Non-pigmented ciliary epithelial cell (primary cell): ENCODE measurements at places on chromosomes 6 and 20.

- DNase-seq: no peak
These were observed 80.5 kb downstream of the SNX5 start for GRCh38 chr20:17888044-17888443.

DNA sequence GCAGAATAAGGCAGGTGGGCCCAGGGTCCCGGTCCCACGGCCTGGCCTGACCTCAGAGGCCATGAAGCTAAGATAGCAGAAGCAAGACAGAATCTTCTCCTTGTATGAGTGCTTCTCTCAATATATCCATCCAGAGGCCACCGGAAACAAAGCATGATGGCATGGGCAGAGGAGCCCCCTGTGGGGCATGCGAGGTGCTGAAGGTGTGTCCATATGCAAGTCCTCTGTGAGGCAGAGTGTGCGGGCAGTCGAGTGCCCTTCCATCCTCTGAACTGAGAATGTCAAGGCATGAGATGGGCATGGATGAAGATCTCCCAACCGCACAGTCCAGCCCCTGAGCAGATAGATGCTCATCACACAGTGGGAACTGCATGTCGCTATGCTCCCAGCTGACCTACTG, 9.8 kb upstream of the GGTLC1 start:
- DNase-seq: no peak

DNA sequence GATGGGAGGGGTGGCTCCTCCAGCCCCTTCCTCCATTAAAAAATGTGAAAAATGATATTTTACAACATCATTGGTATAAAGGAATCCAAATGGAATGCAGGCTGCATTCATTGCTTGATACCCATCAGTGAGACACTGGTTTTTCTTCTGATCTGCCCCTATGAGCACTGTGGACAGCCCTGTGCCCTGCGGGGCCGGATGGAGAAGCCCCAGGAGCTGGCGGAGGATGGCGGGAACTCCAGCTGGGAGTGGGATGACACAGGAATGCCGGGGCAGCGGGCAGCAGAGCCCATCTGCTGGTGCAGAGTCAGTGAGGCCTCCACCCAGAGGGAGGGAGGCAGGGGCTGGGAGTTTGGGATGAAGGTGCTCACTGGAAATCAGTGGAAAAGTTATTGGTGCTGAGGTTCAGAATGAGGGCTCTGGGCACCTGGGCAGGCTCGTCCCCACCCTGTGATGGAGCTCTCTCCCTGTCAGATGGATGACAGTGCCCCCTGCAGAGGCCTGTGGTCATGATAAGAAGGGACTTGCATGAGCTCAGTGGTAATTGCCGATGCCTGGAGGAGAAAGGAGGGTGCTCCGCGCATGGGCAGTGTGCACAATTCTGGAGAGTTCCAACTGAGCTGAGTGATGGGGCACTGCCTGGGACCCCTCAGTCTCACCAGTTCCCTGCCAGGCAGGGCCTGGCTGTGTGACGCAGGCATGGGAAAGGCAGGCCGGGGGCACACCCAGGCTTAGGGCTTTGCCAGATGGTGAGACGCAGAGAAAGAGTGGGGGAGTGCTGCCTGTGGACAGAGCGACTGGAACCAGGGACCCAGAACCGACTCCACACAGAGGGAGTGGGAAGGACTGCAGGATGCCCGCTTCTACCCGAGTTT, 23.2 kb downstream of the CTCFL start:
- no peak for DNase-seq

DNA sequence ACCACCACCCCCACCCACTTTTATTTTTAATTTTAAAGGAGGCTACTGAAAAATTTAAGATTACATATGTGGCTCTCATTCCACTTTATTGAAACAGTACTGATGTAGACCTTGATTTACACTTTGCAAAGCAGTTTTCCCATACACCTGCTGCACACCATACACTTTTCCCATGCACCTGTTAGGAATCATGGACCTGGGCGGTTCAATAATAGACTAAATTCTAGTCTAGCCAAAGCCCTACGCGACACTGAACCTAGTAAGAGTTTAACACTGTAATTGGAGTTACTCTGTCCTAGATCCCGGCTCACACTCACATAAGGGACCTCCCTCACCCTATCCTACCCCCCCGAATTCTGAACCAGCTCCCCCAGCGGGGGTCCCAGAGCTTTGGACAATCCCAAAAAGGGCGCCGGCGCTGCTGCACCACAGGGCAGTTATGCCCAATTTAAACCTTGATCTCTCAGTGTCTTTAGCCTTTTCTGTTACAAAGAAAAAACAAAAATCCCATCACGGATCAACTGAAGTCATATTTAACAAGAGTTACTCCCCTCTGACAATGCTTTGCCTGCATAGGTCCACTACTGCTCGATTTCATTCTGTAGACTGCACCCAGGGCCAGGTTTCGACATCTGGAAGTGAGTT, 2.4 kb upstream of the GCLC start:
- DNase-seq: no peak

- DNase-seq: no peak
These were observed 88.4 kb downstream of the ASXL1 start for GRCh38 chr20:32446301-32447100.

- DNase-seq: no peak
These were observed 70.1 kb upstream of the IRAK1BP1 start for GRCh38 chr6:78797270-78797669.

DNA sequence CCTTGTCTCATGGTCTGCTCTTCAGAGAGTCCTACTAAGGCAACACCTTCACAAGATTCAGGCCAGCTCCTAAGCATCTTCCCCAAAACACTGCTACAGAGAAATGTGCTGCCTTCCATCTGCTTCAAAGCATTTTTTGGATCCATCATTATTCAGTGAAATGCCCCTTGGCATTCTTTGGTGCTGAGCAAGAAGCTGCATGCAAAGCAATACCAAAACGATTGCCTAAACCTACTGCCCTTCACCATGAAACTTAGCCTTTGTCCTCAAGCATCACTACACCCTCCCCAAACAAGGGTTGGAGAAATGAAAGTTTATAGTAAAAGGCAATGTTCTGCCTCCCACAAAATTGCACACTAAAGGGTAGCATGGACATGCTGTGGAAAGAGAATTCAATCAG, 93.5 kb downstream of the SNAP25 start:
- DNase-seq: no peak

DNA sequence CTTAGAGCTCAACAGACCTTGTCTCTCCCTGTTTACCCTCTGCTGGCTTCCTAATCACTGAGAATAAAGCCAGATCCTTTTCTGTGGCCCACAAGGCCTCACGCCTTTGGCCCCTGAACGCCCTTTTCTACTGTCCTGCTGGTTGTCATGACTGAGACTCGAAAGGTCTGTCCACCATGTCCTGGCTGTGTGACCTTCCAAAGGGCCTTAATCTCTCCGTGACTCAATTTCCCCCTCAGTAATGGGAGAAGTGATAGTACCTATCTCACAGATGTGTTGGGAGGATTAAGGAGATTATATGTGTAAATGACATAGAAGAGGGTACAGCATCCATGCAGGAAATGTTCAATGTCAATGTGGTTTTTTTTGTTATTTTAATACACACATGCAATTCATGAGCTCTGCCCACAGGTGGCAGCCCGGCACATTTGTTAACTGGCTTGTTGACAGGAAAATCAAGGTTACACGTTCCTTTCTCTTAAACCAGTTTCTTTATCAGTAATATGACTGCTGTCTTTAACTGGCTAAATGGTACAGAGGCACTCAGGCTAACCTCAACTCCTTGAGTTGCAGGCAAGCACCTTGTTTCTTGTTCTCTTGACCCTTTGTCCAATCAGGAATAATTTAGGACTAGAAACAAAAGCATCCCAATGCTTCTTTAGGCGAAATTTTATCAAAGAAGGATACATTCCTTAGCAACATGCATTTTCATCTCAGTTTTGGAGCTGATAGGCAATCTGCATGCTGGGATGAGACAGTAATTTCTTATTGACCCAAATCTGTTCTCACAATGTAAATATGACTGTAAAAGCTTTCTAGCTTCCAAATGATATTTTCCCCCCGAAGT, 16.6 kb downstream of the SLC22A1 start:
- DNase-seq: peak; percentile 37

- DNase-seq: no peak
These were observed 62.6 kb upstream of the ADGRB3 start for GRCh38 chr6:68572525-68572924.

DNA sequence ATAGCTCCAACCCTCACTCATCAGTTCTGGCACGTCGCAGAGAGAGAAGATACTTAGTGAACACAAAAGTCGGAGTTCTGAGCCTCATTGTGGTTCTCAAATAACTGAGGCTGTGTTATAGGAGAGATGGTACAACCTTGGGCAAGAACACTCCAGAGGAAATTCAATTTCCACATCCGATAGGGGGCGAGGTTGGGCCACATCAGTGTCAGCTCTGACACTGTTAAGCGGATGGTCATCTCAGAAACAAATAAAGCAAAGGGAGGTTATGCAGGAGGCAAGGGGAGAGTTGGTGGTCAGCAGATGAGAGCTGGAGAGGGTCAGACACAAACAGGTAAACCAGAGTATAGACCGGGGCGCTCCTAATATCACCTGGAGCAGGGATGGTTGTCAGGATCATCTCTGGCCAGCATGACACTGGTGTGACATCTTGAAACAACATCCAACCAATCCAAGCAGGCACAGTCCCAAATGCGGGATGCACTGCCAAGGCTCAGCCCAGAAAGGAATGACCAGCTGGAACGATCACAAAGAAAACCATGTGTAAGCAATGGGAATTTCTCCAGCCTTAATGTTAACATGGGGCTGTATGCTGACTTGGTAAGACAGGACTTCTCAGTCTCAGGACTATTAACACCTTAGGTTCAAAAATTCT, 331.8 kb downstream of the HACE1 start:
- DNase-seq: no peak

DNA sequence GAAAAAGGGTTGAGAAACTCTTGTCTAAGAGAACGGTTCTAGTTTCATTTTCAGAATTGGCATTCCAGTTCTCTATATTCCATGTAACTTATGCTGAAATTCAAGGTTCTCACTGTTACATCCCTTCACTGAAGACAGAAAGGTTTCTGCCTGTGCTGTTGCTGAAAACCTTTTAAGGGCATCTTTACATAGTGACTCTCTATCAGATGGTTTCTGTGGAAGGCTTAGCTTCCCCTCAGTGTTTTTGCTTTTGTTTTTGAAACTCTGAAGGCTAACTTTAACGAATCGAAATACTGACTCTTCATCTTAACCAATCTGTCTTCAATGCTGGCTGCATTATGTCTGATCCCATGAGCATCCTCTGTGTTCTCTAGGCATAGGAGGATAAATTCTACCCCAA, 1286.2 kb upstream of the EYS start:
- no peak for DNase-seq

- peak; percentile 99 for DNase-seq
These were observed at the start of gene HSPA1B for GRCh38 chr6:31827286-31828079. TSS of gene HSPA1B (plus strand) at chr6:31827738. CDS start at chr6:31827951, 213 bp downstream.

- no peak for DNase-seq
These were observed 87.0 kb upstream of the OLIG3 start for GRCh38 chr6:137581019-137581707.

DNA sequence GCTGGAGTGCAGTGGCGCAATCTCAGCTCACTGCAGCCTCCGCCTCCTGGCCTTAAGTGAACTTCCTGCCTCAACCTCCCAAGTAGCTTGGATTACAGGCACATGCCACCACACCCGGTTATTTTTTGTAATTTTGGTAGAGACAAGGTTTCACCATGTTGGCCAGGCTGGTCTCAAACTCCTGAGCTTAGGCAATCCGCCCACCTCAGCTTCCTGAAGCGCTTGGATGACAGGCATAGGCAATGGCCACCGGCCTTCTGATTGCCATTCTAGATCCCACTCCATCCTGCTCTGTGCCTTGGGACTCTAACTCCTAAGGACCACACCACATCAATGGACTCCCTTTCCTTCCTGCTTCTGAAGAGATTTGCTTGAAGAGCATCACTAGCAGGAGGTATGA, 60.6 kb downstream of the SEL1L2 start:
- no peak for DNase-seq

DNA sequence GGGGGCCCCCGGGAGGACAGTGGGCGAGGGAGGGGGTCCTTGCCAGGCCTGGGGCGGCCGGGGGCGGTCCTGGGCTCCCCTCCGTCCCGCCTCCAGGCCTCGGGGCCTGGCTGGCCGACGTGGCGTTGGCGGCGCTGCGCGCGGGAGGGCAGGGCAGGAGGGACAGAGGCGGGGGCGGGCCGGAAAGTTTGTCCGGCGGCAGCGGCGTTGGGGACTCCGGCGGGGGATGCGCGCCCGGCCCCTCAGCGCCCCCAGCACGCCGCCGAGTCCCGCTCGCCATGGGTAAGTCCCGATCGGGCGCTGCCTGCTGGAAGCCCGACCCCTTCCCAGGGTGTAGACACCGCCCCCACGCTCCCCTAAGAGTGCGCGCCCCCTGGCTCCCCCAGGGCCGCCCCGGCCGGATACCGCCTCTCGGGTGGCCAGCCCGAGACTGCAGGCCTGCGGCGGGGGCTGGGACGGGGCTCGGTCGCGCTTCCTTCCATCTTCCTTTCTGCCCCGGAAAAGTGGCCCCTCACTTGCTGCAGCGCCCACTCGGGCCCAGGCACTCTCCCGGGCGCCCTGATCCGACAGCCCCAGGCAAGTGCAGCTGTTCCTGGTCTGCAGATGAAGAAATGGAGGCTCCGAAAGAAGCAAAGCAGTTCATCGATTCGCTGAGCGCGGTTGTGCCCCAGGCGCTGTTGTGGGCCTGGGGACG, at the start of gene SLC2A10:
Gene SLC2A10, plus strand, starts transcription at position 191 of the 694 bp plus-strand sequence. Its CDS starts 88 bp downstream, at position 279.
- DNase-seq: no peak

DNA sequence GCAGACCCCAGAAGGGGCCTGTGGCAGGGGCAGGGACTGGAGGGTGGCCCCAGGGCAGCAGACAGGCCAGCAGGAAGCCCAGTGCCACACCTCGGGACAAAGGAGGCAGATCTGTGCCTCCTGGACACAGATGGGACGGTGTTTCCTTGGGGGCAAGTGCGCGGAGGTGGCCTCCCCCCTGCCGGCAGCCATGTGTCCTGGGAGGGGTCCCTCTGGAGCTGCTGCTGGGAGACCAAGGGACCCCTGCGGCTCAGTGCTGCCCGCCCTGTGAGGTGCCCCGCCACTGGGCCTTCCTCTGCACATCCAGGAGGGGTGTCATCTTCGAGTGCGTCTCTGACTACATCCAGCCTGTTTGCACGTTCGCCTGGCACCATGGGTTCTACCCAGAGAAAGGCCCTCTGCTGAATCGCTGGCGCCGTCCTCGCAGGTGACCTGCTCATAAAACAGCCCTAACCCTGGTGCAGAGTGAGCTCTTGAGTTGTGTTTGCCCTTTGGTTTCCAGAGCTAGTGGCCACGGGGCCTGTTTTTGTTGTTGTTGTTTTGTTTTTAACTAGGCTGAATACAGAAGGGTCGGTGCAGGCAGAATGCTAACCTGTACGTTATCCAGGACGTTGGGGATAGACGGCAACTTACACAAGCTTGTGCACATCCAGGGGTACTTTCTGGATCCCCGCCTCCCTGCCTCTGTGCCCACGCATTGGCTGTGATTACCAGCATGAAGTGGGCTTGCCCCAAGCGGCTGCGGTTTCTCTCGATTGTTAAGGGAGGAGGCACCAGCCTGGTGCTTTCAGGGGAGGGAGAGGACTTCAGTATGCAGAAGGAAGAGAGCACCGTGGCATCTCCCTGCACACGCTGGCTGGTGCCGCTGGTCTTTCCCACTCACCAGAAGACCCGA, 1.3 kb upstream of the KCNQ2 start:
- no peak for DNase-seq

- no peak for DNase-seq
These were observed 125.7 kb downstream of the TTLL2 start for GRCh38 chr6:167450626-167451025.

- DNase-seq: no peak
These were observed 100.8 kb upstream of the CNKSR3 start for GRCh38 chr6:154611241-154611640.
